Activated T-helper 17 cell treated with anti-CD3 and anti-CD28 coated beads, Interleukin-2, amount 50 U/mL, for 72 hours (primary cell): ENCODE measurements at places on chromosomes 12 and 14.

DNA sequence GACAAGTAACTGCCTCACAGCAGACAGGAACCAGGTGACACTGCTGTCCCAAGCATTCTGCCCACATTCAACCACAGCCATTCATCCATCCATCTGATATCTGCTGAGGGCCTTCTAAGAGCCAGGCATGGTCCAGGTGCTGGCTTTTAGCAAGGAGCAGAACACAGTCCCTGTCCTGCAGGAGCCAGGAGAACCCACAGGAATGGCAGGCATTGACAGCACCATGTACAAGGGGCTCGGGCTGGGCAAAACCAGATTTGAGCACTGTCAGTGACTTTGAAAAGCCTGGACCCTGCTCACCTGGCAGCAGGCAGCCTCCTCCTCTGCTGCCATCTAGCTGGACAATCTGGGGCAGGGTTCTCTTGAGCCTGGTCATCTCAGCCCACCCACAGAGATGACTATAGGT, 137.0 kb downstream of the ZFP36L1 start:
- no peak for ATAC-seq

DNA sequence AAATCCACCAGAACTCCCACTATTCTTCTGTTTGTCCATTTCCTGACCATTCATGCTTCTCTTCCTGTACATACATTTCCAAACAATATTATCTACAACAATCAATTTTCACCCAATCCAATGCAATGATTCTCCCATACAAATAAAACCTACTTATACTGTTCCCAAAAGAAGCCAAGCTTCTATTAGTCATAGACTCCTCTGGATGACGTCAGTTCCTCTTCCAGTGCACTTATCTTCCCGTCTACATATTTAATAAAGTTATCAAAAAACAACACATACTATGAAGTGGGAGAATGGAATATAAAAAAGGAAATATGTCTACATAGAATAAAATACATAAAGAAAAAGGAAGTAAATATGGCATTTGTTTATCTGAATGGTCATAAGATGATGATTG, 165.4 kb downstream of the FOXG1 start:
- no peak for ATAC-seq

DNA sequence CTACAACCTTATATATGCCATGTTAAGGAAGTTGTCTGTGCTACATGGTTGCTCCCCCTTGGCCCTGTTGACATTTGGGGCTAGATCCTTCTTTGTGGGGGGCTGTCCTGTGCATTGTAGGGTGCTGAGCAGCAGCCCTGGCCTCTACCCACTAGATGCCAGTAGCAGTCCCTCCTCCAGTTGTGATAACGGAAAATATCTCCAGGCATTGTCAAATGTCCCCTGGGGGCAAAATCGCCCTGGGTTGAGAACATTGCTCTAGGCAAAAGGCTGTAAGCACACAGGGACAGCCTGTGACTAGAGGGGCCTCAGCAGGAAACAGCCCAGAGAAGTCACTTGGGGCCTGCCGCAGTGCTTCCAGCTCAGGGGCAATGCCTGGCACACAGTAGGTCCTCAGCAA, 1100.3 kb downstream of the BCL11B start:
- ATAC-seq = no peak

- no peak for ATAC-seq
Observed at GRCh38 chr14:99029145-99029915, 242.7 kb downstream of the BCL11B start.

- no peak for ATAC-seq
Observed at GRCh38 chr12:124631681-124632256, 64.4 kb upstream of the NCOR2 start.

GRCh38 chr12:93743229-93743998, 66.2 kb downstream of the CRADD start:
- no peak for ATAC-seq

DNA sequence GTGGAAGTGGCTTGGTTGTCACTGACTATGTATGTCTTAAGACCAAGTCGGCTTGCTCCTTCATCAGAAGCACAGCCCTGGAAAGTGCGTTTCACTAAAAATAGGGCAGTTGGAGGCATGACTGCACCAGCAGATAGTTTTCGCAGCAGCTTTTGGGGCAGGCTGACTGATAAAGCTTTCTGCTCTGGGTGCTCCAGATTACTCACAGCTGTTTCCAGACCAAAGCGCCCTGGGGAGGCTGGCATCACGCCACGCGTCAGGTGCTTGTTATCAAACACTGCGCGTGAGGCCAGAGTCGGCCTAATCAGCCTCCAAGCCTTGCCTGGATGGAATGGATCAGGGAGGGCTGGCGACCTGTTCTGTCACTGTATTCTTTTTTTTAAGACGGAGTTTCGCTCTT, 13.3 kb upstream of the LRRC10 start:
- no peak for ATAC-seq

- no peak for ATAC-seq
Observed at GRCh38 chr14:92397150-92397952, 74.4 kb downstream of the SLC24A4 start.

- no peak for ATAC-seq
Observed at GRCh38 chr14:36256126-36256801, 64.2 kb downstream of the MBIP start.

DNA sequence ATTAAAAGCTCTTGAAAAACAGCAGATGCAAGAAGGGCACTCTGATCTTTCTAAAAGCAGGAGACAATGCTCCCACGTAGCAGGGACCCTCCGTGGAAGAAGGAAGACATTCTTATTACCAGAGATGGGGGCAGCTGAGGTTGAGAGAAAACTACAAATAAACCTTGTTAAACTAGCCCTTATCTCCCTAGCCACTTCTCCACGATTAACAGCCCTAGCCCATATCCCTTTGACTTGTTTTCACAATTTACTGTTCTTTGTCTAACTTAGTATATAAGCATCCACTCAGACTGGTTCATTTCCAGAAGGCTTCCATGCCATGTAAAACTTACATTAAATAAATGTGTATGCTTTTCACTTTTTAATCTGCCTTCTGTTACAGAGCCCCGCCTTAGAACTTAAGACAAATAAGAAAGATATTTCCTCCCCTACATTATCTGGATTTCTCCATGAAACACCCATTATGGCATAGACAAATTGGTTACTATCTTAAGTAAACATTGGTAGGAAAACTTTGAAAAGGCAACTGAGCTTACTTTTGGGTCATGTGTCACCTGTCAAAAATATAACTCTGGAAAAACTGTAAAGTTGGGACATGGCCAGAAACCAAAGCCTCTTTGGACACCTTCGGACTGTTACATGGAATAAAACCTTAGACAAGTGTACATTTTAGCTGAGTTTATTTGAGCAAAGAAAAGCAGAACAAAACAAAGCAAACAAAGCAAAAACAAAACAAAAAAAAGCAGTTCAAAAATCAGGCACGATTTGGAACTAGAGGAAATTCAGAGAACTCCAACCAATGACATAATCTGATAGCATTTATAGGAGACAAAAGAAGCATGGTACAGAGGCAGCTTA, 4.9 kb upstream of the RNASE1 start:
- ATAC-seq = no peak

DNA sequence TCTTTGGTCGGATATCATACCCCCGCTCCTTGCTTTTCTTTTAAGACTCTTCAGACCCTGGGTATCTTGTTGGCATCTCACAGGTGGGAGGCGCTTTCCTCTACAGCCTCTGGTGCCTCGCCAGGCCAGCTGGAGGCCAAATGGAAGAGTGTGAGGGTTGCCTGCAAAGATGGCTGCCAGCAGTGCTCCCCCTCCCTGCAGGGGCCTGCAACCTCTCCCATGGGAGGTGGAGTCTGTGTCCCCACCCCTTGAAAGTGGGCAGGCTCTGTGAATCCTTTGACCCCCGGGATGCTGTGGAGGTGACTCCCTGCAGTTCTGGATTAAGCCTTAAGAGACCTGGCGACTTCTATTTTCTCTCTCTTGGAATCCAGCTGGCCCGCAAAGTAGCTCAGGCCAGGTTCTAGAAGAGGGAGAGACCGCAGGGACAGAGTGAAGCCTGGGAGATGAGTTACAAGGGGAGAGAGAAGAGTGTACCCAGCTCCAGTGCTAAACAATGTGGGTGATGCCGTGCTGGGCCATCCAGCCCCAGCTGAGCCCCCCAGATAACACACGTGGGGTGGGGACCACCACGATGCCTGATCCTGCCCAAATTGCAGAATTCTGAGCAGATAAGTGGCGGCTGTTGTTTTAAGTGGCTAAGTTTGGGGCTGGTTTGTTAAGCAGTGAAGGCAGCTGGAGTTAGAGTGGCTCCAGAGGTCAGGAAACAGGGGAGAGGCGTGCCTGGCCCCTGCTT, 37.9 kb upstream of the NCOR2 start:
- no peak for ATAC-seq

DNA sequence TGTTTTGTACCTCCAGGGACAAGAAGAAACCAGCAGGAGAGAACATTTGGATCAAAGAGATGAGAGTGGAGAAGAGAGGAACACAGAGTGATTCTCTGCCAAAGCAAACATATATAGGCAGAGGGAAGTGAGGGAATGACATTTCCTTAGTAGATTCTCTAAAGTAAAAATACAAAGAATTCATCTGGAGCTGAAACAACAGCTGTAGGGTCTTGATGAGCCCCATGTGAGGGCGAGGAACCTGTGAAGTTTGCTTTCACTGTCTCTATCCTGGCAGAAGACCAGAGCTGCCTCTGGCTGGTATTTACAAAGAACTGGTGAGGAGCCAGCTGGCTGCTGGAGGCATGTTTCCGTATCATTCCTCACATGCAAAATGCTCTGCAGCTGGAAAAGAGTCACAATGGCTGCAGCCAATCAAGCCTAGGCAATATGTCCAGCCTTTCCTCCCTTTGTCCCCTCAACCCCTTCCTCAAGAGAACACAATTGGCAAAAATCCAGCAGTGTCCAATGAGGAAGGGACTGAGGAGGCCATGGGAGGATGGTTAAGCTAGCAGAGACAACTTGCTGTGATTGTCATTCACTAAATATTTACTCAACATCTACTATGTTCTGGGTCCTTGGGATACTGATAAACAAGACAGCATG, 122.5 kb downstream of the PHLDA1 start:
- ATAC-seq = no peak

DNA sequence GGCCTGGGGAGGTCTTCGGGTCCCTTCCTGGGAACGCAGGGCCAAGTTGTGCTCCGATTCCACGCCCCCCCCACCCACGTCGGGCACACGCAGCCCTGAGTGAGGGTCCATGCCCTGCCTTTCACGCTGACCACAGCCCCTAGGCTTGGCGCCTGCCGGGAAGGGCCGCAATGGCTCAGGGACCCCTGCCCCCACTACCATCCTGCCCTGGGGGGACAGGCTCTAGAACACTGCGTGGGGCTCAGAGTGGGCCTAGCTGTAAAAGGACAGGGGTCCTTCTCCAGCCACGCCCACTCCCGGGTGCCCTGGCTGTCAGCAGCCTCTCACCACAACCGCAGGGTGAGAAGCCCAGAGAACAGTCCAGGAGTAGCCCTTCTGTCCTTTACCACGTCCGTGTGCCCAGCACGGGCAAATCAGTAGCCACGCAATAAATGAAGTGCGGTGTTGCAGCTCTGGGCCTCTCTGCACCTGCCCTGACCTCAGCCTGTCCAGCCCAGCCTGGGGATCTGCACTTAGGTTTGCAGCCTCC, 9.4 kb upstream of the GPR68 start:
- ATAC-seq = peak; percentile 1
